Right renal cortex interstitium (tissue), 3 donors: ENCODE measurements at places on chromosomes 5 and 9. TPM values are rescaled to one million over a fixed set of nuclear protein-coding genes. Genes with fewer than 3 reads are reported as not detected.

DNA sequence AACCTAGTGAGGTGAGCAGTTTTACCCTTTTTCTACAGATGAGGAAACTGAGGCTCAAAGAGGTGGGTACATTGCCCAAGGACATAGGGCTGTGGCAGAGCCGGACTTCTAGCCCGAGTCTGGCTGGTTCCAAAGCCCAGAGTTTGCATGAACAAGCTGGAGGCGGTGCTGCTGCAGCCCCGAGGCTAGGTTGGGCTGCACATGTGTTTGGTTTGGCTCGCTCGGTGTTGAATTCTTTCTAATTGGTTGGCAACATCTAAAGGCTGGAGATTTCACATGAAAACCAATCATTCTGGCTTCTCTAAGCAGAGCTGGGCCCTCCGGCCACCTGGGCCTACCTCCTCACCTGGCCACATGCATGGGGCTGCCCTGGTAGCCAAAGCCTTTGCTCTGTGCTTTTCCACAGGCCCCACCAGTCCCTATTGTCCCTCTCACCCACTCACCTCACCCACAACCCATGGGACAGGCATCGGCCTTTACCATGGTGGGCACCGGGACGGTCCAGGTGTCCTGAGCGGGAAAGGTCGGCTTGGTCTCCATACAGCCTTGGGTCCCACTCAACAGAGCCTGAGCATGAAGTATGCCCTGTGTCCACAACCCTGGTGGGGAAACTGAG lies 262.3 kb downstream of the NSG2 start:
- DNase-seq = no peak

- DNase-seq = no peak
These were observed 39.4 kb downstream of the SIL1 start for GRCh38 chr5:139158791-139159190.

- DNase-seq = no peak
These were observed 52.8 kb downstream of the ATP10B start for GRCh38 chr5:160799184-160799583.

DNA sequence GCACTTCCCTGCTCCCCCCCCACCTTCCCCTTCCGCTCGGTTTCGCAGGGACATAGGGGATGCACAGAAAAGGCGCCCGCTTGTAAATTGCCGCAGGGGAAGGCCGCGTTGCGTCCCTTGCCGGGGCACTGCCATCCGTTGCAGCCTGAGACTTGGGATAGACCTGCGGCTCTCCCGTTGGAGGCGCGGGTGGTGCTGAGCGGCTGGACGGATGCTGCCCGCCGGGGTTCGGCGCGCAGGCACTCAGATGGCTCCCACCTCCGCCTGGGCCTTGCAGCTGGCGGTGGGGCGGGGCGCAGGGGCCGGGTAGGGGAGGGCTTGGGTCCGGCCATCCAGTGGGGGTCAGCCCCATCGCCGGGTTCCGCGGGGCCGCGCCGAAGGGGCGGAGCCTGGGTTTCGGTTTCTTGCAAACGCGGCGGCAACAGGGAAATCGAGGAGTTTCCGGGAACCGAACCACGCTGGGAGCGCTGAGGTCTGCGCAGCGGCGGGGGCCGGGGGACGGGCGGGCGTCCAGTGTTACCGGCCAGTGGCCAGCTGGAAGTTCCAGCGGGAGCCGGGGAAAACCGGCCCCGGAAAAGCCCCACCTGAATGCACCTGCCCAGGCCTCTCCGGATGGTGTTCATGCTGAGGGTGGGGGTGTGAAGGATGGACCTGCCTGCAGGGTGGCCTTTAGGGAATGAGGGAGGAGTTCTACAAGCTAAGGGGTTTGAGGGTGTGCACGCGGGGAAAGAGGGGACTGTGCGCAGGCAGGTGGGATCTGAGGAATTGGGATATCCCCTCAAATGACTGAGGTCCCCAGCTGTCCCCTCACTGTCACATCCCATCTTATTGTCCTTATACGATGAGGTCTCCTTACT lies 6.3 kb upstream of the IRF1 start:
- DNase-seq = peak; percentile 44

DNA sequence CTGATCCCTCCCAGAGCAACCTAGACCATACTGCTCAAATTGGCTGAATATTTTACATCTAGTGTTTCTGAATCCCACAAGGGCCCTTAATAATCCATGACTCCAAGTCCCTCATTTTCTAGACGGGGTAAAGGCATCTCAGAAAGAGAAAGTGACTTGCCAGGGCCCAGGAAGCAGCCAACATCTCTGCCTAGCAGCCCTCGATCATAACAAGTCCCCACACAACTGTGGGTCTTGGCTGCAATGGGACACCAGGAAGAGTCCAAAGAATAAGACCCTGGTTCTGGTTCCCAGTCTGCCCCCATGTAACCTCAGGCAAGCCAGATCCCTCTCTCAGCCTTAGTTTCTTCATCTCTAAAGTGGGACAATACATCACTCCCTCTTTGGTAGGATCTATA lies 6.3 kb downstream of the ANXA6 start:
- no peak for DNase-seq

IFNA13 gene
- polyA plus RNA-seq = not detected

DNA sequence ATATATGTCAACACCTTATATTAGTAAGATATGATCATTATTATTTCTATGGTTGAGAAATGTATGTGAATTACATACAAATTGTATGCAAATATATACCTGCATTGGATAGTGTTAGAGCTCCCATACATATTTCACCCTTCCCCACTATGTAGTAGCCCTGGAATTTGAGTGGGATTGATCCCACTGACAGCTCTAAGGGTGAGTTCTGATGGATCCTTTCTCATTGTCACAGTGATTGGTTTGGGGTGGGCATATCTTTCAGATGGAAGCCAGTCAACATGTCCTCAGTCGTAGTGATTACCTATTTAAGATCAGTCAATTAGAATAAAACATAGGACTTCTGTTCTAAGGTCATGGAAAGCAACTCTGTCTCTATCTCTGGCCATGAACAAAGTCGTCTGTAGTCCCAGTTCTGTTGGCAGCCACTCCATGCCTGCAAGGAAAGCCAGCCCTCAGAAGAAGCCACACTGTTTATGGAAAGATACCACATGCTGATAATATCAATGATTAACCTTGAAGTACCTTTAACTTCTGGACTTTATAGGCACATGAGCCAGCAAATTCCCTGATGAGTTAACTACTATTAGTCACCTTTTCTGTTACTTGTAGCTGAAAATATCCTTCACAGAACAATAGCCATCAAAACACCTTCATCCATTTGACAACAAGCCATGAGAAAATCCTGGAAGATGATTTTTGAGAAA lies 5.1 kb upstream of the CCDC192 start:
- no peak for DNase-seq

- DNase-seq = no peak
These were observed 152.4 kb downstream of the DOCK2 start for GRCh38 chr5:169789417-169789940.

- DNase-seq = no peak
These were observed 420.1 kb upstream of the PAPPA start for GRCh38 chr9:115733318-115734110.

GRCh38 chr5:81626524-81626923 lies 124.4 kb downstream of the SSBP2 start:
- DNase-seq = no peak

CKS2 gene
- polyA plus RNA-seq = 105 TPM

DNA sequence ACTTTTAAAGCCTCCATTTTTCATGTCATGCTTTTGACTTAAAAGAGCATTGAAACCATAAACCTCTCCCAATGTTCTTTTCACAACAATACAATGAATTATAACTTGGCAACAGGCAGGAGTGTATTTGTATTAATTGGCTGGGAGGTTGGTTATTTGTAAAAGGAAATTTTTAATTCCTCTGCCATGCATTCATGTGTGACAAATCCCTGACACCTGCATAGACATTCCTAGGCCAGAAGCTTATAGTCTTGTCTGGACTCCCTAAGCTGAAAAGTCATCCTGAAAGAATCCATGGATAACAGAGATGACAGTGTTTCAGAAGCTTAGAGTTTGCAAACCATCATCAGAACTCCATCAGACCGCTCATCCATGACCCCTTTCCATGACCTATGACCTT lies 76.3 kb upstream of the PTGER4 start:
- no peak for DNase-seq

FOXD1 gene
- polyA plus RNA-seq = 9.1 TPM

C9orf152 gene
- 0.42 TPM for polyA plus RNA-seq

PCDHA4 gene
- 0.86 TPM for polyA plus RNA-seq

GRCh38 chr9:120481248-120481647 lies 98.7 kb downstream of the CDK5RAP2 start:
- no peak for DNase-seq

GRCh38 chr5:75616371-75616881 lies 5.2 kb downstream of the ANKDD1B start:
- DNase-seq = peak; percentile 25

AHRR gene
- polyA plus RNA-seq = 1.9 TPM

- no peak for DNase-seq
These were observed 365.6 kb downstream of the MAN2A1 start for GRCh38 chr5:110055302-110055701.

ORM1 gene
- 0.25 TPM for polyA plus RNA-seq

- DNase-seq = no peak
These were observed 118.7 kb downstream of the TENT4A start for GRCh38 chr5:6831678-6832671.

- no peak for DNase-seq
These were observed 191.2 kb downstream of the TRPM6 start for GRCh38 chr9:74696520-74696919.

GRCh38 chr5:178123966-178124925 lies 6.6 kb upstream of the RMND5B start:
- DNase-seq = no peak

DNA sequence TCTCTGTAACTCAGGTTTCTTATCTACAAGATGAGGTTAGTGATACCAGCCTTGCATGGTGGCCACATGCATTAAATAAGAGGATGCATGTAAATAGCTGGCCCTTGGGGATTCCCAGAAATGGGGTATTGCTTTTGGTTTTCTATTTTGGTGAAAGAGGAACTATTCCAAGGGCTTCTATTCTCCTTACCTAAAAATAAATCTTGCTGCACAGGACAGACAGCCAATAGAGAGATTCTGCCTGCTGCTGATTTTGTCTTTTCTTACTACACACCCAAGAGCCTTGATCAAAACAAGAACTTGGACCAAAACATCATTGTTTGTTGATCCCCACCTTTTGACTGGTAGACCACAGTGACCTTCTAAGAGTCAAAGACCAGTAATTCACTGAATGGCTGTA lies 161.8 kb downstream of the PJA2 start:
- DNase-seq = no peak

PRRX2 gene
- polyA plus RNA-seq = 0.85 TPM

DNA sequence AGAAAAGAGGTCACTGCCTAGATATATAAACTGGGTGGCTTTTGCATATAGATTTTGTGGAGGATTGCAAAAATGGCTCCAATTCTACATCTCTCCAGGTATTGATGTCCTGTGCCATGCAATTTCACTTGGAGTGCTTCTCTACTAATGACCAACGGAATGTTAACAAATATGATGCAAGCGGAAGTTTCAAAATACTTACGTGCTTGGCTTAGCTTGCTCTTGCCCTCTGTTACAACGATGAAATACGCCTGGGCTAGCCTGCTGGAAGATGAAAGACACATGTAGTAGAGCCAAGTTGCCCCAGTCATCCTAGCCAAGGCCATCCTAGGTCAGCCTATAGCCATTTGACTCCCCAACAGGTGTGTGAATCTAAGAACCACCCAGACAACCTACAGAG lies 3.6 kb upstream of the POC5 start:
- DNase-seq = no peak

PCDHA9 gene
- polyA plus RNA-seq = 0.03 TPM

GRCh38 chr5:153094333-153094732 lies 396.1 kb upstream of the GRIA1 start:
- DNase-seq = no peak

- no peak for DNase-seq
These were observed 27.1 kb downstream of the WDR36 start for GRCh38 chr5:111119221-111119620.
